Progenitor cell of endocrine pancreas (in vitro differentiated cells): ENCODE measurements at places on chromosomes 16 and 17.

- no peak overlapping the region for H3K4me3 ChIP-seq
- peaks cover 43% of the 10 kb centered on the region for H3K4me1 ChIP-seq
- H3K27me3 ChIP-seq = no peaks in the 10 kb centered on the region
- no peak for DNase-seq
- peaks cover 2% of the 10 kb centered on the region for H3K36me3 ChIP-seq
Measured at GRCh38 chr17:60386147-60387058, 5.5 kb downstream of the USP32 start.

DNA sequence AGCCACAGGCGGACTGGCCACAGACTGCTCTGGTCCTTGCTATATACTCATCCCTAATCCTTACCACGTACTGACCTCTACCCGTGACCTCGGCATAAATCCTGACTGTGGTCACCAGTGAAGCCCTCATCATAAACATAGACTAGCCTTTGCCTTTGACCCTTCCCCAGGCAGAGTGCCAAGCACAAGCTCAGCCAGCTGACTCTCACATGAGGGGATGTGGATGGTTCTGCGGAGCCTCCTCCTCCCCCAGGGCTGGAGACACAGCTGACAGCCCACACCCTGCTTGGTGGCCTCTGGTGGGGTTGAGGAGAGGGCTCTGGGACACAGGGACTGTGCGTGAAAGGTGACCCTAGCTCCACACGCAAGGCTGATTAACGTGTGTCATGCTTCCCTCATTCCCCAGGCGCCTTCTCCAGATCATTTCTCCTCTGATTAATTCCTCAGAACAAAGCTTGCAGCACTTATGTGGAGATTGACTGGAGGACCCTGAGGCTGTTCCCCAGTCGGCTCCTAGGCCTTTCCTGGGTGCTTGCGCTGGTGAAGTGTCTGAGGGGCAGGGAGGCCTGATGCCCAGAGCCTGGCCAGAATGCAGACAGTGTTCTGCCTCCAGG, 241.5 kb upstream of the NLRP1 start:
- H3K27me3 ChIP-seq = peaks cover 3% of the 10 kb centered on the region
- peaks cover 3% of the 10 kb centered on the region for H3K36me3 ChIP-seq
- no peak for DNase-seq
- H3K27ac ChIP-seq = no peak overlapping the region
- no peaks in the 10 kb centered on the region for H3K4me1 ChIP-seq

DNA sequence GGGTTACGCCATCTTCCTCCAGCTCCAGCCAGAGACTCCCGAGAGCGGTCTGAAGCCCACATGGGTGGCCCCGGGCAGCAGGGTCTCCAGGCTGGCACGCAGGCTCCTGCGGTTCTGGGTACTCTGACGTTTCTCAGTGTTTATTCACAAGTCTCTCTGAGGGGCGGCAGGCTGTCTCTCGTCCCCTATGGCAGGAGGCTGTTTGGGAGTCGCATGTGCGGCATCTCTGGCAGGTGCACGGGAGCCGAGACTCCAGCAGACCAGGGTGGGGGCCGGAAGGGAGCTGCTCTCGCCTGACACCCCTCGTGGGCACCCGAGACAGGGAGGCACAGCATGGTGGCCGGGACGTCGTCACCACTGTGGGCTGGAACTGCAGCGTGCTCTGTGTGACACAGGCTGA, 48.1 kb downstream of the ZNF778 start:
- no peak overlapping the region for H3K27ac ChIP-seq
- peaks cover 5% of the 10 kb centered on the region for H3K36me3 ChIP-seq
- no peaks in the 10 kb centered on the region for H3K4me1 ChIP-seq
- no peak for DNase-seq
- H3K4me3 ChIP-seq = no peak overlapping the region

GRCh38 chr17:49845321-49845720, 2.5 kb downstream of the TAC4 start:
- no peak overlapping the region for H3K4me3 ChIP-seq
- peaks cover 4% of the 10 kb centered on the region for H3K36me3 ChIP-seq
- peaks cover 21% of the 10 kb centered on the region for H3K27me3 ChIP-seq
- no peak overlapping the region for H3K27ac ChIP-seq

- no peak for DNase-seq
- peaks cover 23% of the 10 kb centered on the region for H3K36me3 ChIP-seq
- H3K27ac ChIP-seq = no peak overlapping the region
- H3K4me1 ChIP-seq = peaks cover 7% of the 10 kb centered on the region
- H3K27me3 ChIP-seq = no peaks in the 10 kb centered on the region
- no peak overlapping the region for H3K4me3 ChIP-seq
Measured at GRCh38 chr17:56896968-56897359, 16.9 kb downstream of the TRIM25 start.

GRCh38 chr17:7721612-7722011, 4.1 kb downstream of the DNAH2 start:
- no peak for DNase-seq
- H3K27ac ChIP-seq = no peak overlapping the region
- H3K36me3 ChIP-seq = no peaks in the 10 kb centered on the region
- peaks cover 32% of the 10 kb centered on the region for H3K27me3 ChIP-seq

- no peaks in the 10 kb centered on the region for H3K27me3 ChIP-seq
- no peak overlapping the region for H3K4me3 ChIP-seq
- H3K27ac ChIP-seq = no peak overlapping the region
- no peak for DNase-seq
Measured at GRCh38 chr17:11035681-11036080, 197.8 kb upstream of the PIRT start.

GRCh38 chr16:63461248-63461841, 1425.1 kb upstream of the CDH8 start:
- H3K36me3 ChIP-seq = no peaks in the 10 kb centered on the region
- no peaks in the 10 kb centered on the region for H3K27me3 ChIP-seq
- peak; percentile 12 for DNase-seq
- H3K4me3 ChIP-seq = no peak overlapping the region
- H3K27ac ChIP-seq = no peak overlapping the region
- peaks cover 8% of the 10 kb centered on the region for H3K4me1 ChIP-seq

DNA sequence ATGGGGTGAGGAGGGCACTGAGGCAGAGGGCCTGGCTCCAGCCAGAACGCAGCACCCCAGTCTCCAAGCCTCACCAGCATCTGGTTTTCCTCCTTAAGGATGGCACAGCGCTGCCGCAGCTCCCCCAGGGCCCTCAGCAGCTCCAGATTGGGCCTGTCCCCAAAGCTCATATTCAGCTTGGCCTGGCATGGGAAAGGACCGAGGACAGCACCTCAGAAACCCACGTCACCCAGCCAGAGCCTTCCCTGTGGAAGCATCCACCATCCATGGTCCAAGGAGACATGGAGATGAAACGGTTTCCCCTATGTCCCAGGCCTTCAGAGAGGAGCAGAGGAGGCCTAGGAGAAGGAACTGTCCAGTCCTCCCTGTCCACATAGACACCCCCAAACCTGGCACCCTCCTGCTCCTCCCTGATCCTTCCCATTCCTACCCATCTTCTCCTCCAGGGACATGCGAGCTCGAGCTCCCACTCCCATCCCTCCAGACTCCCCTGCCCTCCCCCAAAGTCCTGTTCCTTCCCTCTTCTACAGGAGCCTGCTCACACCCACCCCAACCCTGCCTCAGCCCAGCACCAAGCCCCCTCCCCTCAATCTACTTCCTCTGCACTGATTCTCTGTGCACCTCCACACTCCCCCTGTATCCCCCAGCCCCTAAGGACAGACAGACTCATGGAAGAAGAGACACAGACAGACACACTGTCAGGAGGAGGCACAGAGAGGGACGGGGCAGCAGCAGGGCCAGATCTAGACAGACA, 1.8 kb downstream of the TSPOAP1 start:
- peaks cover 10% of the 10 kb centered on the region for H3K4me1 ChIP-seq
- peaks cover 3% of the 10 kb centered on the region for H3K36me3 ChIP-seq
- H3K27ac ChIP-seq = no peak overlapping the region
- no peak overlapping the region for H3K4me3 ChIP-seq

DNA sequence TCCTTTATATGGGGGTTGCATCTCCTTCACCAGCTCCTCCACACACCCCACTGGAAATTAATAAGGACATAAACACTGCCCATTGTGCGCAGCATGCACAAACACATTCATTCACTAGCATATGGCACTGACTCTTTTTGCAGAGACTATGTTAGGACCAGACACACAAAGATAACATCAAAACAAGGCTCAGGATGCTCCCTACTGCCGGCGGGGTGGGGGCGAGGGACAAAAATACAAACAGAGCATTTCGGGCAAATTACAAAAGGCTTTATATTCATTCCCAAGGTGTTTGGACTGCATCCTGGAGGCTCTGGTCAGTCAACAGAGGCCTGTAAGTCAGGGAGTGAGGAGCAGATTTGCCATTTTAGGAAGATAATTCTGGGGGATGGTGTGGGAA, 299.7 kb downstream of the SLC39A11 start:
- DNase-seq = no peak
- H3K4me1 ChIP-seq = no peaks in the 10 kb centered on the region
- no peak overlapping the region for H3K27ac ChIP-seq
- H3K4me3 ChIP-seq = no peak overlapping the region
- peaks cover 7% of the 10 kb centered on the region for H3K27me3 ChIP-seq
- H3K36me3 ChIP-seq = no peaks in the 10 kb centered on the region

DNA sequence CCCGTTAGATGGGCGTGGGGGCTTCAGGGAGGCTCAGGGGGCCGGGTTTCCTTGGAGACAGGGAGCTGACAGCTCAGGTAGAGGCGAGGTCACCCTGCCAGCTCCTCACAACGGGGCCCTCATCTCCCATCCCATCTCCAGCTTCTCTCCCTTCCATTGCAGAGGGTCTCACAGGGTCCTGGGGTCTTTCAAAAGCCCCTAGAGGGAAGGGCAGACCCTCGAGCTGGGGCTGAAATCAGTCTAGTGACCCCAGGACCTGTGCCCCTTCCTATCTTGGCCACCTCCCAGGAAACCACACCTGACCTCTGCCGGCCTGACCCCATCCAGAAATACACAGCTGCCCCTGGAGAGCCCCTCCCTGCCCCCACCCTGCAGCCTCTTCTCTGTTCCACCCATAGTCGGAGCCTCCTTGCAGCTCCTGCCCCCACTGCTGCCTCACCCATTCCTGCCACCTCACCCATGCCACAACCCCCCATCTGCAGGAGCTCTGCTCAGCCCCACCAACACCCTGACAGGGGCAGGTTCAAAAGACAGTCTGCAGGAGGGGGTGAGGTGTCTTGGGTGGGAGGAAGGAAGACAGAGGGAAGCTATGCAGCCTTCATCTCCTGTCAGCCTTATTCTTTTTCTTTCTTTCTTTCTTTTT, 23.4 kb downstream of the PIK3R5 start:
- H3K36me3 ChIP-seq = no peaks in the 10 kb centered on the region
- H3K27me3 ChIP-seq = peaks cover 37% of the 10 kb centered on the region
- no peaks in the 10 kb centered on the region for H3K4me1 ChIP-seq

- peaks cover 54% of the 10 kb centered on the region for H3K27me3 ChIP-seq
- H3K27ac ChIP-seq = no peak overlapping the region
- H3K4me1 ChIP-seq = peaks cover 10% of the 10 kb centered on the region
- no peak for DNase-seq
Measured at GRCh38 chr16:1917056-1917664, 1.1 kb downstream of the HS3ST6 start.

DNA sequence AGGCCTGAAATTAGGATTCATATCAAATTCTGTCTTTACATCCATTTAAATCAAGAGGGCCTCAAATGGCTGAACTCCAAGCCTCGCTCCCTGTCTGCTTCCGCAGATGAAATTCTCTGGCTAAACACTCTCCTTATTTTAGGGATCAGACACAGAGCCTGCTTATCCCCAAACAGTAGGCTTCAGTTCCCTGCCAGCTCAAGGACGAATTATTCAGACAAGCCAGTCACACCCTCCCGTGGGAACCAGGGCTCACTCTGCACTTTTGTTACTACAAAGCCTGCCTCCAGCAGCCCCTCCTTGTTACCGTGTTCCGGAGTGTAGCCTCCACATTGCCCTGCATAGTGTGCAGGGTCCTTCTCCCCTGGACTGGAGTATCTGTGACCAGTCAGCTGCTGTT, 46.6 kb upstream of the LCMT1 start:
- no peak overlapping the region for H3K4me3 ChIP-seq
- H3K4me1 ChIP-seq = peaks cover 8% of the 10 kb centered on the region
- H3K27me3 ChIP-seq = peaks cover 3% of the 10 kb centered on the region
- no peaks in the 10 kb centered on the region for H3K36me3 ChIP-seq

DNA sequence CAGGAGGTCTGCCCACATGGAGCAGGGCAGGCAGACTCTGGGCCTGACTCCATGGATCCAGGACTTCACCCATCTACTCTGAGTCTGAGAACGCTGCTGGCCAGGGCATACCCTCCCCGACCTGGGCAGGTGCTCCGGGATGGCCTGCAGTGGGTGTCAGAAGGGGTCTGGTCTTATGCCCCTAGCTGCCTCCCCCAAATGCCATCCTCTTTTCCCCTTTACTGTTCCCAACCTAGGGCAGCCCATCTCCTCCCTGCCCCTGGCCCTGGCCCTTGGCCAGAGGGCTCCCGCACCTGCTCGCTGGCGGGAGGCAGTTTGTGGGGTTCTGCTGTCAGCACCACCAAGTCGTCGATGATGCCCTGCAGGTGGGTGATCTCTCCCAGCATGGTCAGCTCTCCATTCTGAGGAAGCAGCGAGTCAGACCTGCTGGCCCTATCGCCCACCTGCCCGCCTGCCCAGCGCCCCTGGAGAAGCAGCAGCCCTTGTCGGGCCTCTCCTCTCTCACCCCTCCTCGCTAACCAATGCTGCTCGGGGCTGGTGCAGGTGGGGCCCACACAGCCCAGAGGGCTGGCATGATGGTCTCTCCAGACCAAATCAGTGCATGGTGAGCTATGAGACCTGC, 8.2 kb downstream of the MTSS2 start:
- no peak overlapping the region for H3K4me3 ChIP-seq
- H3K27ac ChIP-seq = no peak overlapping the region
- no peak for DNase-seq
- H3K4me1 ChIP-seq = peaks cover 10% of the 10 kb centered on the region
- peaks cover 16% of the 10 kb centered on the region for H3K36me3 ChIP-seq
- H3K27me3 ChIP-seq = no peaks in the 10 kb centered on the region

DNA sequence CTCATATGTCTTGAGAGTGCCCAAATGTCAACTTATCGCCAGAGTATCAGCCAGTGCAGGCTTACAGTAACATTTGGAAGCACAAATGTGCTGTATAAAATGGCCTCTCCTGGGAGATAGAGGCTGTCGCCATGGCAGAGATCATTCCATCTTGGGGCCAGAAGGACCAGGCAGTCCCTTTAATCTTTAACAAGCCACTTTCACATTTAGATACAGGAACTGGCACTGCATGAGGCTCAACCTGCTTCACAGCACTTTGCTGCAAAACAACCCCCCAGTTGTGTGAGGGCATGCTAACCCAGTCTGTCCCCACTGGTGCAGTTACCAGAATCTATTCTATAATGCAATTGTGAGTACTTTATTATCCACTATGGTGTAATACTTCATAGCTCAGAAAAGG, 4.7 kb upstream of the RFFL start:
- no peaks in the 10 kb centered on the region for H3K36me3 ChIP-seq
- peaks cover 55% of the 10 kb centered on the region for H3K4me1 ChIP-seq
- H3K27me3 ChIP-seq = no peaks in the 10 kb centered on the region
- no peak overlapping the region for H3K4me3 ChIP-seq

GRCh38 chr16:14344292-14344691, 273.2 kb downstream of the MRTFB start:
- no peak overlapping the region for H3K27ac ChIP-seq
- no peaks in the 10 kb centered on the region for H3K4me1 ChIP-seq
- no peak overlapping the region for H3K4me3 ChIP-seq
- peaks cover 2% of the 10 kb centered on the region for H3K36me3 ChIP-seq
- DNase-seq = no peak

GRCh38 chr17:67931227-67931626, 65.0 kb downstream of the C17orf58 start:
- DNase-seq = no peak
- H3K4me3 ChIP-seq = no peak overlapping the region
- H3K36me3 ChIP-seq = peaks cover 22% of the 10 kb centered on the region
- no peaks in the 10 kb centered on the region for H3K27me3 ChIP-seq
